ENCODE measurements at places on chromosomes 6 and 20.
A peak's percentile ranks its signal among the peaks of the same experiment; 100 is the strongest.

GRCh38 chr20:43579861-43580793 is 10.6 kb upstream of the IFT52 start:
- DNase-seq = no peak

DNA sequence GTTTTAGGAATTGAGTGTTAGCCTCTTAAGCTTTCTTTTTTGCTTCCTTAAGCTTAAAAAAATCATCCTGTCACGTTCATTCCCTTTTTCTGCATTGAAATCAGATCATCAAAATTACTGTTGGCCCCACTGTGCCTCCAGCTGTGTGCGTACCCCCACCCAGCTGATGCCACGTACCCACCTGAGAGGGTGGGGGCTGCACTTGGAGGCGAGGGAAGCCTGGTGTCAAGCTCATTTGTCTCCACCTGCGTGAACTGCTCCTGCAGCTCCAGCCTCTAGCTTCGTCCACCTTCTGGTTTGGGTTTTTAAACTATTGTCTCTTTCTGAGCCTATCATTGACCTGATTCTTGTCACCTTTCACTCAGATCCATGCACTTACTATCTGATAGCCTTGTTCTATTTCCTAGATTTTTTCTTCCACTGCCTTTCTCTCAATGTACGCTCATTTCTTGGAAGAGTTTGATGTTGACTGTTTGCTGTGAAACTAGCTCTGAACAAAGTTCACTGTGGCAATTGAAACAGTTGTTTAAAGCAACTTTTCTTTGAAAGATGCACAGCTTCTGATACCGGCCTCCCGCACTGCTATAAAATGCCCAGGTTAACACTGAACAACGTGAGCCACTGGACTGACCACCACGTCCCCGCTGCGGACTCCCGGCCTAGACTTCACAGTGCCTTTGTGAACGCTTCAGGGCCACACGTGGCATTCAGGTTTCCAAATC is 30.0 kb upstream of the IRF4 start:
- no peak for DNase-seq

DNA sequence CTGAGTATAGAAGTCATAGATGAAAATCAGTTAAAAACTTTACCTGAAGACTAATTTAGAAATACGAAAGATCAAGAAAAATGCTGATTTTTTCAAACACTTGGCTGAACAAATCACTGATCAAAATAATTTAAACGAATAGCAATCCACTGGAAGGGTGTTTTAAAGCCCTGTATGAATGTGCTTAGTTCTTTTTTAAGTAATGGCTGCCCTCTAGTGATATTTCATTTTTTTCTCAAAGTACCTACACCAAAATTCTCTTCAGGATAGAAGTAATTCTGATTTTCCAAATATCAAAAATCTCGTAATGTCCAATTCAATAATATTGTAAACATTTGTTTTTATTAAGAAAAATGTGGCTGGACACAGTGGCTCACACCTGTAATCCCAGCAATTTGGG is 32.5 kb downstream of the AKAP7 start:
- DNase-seq = no peak

GRCh38 chr6:10838794-10839333 is 525 bp upstream of the MAK start:
- peak; percentile 67 for DNase-seq

GRCh38 chr6:34200340-34200971 is 36.2 kb upstream of the HMGA1 start:
- no peak for DNase-seq

DNA sequence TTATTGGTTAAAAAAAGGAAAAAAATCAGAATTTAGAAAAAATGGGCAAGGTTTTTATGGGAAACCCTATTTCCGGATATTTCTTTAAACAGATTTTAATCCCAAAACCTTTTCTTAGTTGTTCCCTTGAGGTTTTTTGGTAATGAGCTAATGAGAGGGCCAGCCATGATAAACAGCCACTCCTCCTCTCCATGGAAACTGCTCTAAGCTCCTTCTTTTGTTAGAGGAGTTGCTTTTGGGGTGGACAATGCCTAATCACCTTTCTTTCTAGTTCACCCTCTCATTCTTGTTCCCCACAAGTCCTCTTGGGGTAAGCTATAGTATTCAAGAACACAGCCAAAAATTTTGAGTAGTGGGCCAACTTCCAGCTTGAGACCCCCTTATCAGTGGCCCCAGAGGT is 105.0 kb upstream of the FAM184A start:
- DNase-seq = no peak

GRCh38 chr20:32354592-32355416 is 3.3 kb upstream of the ASXL1 start:
- peak; percentile 13 for DNase-seq

DNA sequence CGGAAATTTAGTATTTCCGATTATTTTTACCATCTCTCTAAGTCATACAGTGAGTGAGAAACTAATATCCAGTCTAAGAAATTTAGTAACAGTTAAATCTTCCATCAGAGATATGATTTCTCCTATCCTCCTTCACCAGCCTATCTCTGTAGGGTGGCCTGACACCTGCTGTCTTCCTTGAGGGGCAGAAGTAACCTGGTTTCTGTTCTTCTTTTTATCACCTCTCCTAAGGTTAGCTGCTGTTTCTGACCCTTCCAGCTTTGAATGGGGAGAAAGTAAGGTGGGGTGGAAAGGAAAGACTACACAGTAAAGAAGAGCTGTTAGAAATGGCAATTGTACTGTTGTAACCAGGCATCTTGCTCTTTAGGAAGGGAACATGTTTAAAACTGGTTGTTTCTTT is 447.7 kb downstream of the PHF3 start:
- DNase-seq = no peak

GRCh38 chr6:110596354-110596753 is 119.9 kb upstream of the SLC22A16 start:
- no peak for DNase-seq

DNA sequence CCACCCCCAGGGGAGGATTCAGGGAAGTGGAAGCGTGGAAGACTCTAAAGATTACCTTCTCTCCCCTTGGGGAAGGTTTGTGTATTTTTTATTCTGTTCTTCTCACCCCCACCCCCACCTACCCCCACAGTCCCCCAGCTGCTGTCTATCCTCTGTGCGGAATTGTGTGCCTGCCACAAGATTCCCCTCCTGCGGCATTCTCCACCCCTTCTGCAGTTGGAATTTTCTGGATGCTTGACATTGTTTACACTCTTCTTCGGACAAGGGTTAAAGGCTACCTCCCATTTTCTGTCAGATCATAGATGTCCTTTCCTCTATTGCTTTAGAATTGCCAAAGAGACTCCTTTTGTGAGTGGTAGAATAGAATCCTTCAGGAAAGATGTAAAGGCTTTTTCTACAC is 60.4 kb upstream of the EDN3 start:
- no peak for DNase-seq

GRCh38 chr6:131061041-131061750 is 1.8 kb downstream of the EPB41L2 start:
- peak; percentile 73 for DNase-seq

DNA sequence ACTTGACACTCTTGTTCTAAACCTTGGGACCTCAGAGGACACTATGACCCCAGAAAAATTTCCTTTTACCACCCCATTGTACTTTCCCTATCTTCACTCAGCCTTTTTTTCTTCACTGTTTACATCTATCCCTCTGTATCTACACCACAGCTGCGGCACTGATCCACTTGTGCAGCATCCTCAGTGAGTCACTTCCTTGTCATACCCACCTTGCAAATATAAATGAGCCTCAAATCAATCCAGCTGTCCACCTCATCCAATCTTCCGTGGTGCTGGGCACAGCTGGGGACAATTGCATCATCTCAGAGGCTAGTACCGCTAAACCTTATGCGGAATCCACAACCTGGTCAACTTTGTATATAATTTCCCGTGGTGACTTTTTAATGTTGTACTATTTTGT is 710.5 kb downstream of the QKI start:
- DNase-seq = no peak

GRCh38 chr20:3798908-3799248 is 2.8 kb downstream of the CDC25B start:
- DNase-seq = no peak

DNA sequence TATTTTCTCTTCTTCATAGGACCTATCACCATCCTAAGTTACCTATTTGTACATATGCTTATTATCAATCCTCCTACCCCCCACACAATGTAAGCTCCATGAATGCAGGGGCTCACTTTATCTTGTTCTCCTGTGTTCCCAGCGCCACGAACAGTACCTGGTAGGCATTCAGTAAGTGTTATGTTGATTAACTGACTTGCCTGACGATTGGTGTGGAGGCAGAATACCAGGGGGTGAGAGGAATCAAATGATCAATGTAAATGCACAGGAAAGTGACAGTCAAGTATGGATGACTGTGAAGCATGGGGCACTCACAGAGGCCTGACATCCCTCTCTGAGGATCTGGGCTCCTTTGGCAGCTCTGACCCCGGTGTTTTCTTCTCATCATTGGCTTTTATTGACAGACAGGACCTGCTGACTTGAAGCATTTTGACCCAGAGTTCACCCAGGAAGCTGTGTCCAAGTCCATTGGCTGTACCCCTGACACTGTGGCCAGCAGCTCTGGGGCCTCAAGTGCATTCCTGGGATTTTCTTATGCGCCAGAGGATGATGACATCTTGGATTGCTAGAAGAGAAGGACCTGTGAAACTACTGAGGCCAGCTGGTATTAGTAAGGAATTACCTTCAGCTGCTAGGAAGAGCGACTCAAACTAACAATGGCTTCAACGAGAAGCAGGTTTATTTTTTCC is 6.1 kb upstream of the IFT52 start:
- DNase-seq = peak; percentile 1

- peak; percentile 70 for DNase-seq
Measured at GRCh38 chr6:83097204-83097603, 29.7 kb downstream of the DOP1A start.

DNA sequence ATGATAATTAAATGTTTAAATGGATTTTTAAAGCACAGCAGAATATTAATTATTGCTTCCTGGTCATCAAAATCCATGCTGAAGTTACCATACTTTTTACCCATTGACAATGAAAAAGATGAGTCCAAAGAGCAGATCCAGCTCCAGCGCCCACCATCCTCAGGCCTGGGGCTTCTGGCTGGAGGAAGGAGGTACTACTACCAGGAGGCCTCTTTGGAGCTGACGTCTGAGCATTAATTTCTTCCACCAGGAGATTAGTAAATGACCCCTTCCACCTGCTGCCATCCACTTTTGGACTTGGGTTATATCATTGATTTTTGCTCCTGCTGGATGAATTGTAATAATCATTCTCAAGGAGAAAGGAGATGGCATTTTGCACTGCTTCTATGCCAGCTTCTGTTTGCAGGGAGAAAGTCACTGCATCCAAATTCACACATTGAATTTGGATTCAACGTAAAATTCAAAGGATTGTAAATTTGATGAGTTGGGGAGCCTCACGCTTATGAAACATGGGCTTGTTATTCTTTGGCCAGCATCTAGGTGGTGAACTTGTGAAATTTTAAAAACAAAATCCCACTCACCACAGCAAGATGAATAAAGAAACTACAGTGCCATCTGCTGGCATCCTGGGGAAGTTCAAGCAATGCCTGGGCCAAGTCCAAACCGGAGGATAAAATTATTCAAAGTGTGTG is 121.8 kb downstream of the SASH1 start:
- peak; percentile 78 for DNase-seq

DNA sequence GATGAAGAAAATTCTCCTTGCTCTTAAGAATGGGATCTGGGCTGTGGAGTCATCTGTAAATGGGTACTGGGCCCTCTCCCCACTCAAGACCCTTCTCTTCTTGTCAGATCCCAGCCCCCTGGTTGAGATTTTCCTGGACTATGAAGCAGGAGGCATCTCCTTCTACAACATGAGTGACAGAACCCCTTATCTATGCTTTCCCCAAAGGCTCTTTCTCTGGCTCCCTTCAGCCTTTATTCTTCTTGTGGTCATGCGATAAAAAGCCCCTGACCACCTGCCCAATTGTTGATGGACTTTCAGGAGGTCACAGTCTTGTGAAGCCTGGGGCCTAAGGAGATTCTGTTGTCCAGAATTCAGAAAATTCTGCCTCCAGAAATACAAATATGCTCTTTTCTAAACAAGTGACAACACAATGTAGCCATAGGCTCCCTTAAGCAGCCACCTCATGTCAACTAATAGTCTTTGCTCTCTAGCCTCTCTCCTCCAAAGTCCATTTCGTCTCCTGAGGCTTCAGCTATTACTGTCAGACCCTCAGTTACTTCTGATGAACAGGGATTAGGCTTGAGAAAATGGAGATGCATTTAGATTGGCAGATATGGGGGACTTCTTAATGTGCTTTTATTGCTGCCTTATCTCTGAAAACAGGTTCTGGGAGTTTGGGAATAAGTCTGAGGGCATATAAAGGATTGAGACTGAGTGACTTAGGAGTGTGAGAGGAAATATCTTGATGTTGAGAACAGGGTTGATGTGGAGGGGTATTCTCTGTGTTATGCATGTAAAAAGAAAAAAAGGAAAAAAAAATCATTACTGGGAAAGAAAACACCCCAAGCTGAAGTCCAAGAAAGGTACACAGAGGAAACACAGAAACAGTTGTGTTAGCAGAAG is 20.6 kb downstream of the BTN2A1 start:
- no peak for DNase-seq

- no peak for DNase-seq
Measured at GRCh38 chr6:113694278-113695077, 162.7 kb upstream of the MARCKS start.

GRCh38 chr6:29938746-29939508 is 3.4 kb upstream of the HLA-A start:
- DNase-seq = no peak

- DNase-seq = no peak
Measured at GRCh38 chr6:80425089-80425823, 318.8 kb downstream of the BCKDHB start.

DNA sequence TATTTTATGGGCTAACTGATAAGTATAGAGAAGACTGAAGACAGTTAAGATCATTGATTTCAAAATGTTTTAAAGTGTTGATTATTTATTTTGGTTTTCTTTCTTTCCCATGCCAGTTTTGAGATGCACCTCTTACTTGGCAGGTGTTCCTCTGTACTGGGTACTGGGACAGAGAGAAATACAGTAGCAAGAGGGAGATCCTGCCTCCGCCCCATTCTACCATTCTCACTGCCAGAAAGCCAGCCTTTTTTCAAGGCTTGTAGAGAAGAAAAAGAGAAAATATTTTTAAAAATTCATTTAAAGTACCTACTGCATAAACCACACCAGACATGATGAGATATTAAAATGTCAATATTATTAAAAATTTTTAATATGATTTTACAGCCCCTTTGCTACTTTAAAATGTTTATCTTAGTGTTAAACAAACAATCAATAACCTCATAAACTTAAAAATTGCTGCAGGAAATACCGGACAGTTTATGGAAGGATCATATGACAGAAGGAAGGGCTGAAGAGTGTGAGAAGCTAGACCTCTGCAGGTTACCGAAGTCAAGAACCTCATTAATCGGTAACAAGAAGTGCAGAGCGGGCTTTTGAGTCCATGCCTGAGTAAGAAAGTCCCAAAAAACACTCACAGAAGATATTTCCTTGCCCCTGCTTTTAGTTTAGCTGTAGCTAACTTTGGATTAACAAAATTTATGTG is 117.8 kb upstream of the ESR1 start:
- DNase-seq = no peak

DNA sequence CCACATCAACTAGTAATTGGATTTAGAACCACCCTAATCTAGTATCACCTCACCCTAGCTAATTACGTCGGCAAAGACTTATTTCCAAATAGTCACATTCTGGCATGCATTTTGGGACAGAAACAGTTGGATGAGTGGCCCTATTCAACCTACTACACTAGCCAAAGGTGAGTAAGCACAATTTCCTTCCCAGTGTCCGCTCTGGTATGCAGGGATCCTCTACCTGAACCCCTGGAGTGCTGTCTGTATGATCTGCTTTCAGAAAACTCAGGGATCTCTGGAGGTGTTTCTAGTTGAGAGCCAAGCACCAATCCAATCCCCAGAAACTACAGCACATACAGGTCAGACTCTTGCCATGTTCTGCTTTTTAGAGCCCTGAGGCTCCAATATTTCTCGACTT is 717.4 kb upstream of the MANEA start:
- no peak for DNase-seq
